ENCODE measurements at places on chromosomes 12 and 14.

- no peak for DNase-seq
Measured at GRCh38 chr12:79891506-79892162, 43.3 kb downstream of the PPP1R12A start.

- DNase-seq, result no peak
Measured at GRCh38 chr12:1797991-1798640, 22.2 kb upstream of the LRTM2 start.

DNA sequence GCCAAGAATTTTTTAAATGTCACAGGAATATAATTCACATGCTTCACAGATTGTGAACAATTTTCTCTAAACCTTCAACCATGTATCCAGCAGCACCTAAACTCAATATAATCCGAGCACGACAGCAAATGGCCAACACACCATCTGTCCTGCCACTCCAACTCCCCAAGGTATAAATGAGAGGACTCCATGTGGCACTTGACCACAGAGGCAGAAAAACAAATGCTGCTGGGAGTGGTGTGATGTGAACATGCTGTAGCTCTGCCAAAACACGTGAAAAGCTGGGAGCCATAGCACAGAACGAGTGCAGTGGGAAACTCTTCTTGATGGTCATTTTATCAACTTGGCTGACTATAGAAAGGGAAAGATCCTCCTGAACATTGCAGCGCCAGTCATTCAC lies 70.9 kb downstream of the LLPH start:
- no peak for DNase-seq

GRCh38 chr14:59362513-59362912 lies 102.7 kb downstream of the GPR135 start:
- no peak for DNase-seq

GRCh38 chr12:104802208-104802607 lies 155.9 kb downstream of the SLC41A2 start:
- no peak for DNase-seq

- DNase-seq, result no peak
Measured at GRCh38 chr14:95250936-95251335, 68.8 kb downstream of the CLMN start.

DNA sequence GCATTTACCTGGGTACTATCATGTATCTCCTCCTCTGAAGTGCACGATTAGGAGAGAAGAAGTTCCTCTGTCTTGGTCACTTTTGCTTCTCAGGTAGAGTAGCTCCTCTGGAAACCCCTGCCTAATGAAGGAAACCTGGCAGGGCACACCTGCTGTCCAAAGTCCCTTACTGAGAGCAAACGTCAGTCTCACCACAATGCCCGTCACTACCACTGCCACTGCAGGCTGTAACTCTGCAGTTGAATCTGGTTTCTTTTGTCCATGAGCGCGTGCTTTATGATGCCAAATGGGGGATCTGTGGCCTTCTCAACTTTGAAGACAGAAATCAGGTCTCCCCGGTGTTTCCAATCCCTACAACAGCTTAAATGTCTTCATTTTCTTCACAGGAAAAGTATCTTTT lies 1068.6 kb downstream of the BCL11B start:
- no peak for DNase-seq

DNA sequence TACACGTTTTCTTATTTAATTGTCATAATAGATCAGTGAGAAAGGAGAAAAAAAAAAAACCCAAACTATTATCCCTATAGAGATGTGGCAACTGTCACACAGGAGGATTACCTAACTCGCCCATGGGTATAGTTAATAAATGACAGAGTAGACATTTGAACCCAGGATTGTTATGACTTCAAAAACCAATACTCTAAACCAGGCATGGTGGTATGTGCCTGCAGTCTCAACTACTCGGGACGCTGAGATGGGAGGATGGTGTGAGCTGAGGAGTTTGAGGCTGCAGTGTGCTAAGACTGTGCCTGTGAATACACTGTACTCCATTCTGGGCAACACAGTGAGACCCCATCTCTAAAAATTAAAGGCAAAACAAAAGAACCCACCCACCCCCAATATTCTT lies 114.5 kb downstream of the DENND5B start:
- DNase-seq, result no peak

- no peak for DNase-seq
Measured at GRCh38 chr12:52091869-52092268, 12.4 kb downstream of the SMIM41 start.

GRCh38 chr14:74554742-74555362 lies 57.2 kb downstream of the LTBP2 start:
- DNase-seq, result no peak

- no peak for DNase-seq
Measured at GRCh38 chr12:52007158-52007921, 594 bp downstream of the TAMALIN start.

- DNase-seq, result no peak
Measured at GRCh38 chr12:2363836-2364609, 311.2 kb downstream of the CACNA1C start.

DNA sequence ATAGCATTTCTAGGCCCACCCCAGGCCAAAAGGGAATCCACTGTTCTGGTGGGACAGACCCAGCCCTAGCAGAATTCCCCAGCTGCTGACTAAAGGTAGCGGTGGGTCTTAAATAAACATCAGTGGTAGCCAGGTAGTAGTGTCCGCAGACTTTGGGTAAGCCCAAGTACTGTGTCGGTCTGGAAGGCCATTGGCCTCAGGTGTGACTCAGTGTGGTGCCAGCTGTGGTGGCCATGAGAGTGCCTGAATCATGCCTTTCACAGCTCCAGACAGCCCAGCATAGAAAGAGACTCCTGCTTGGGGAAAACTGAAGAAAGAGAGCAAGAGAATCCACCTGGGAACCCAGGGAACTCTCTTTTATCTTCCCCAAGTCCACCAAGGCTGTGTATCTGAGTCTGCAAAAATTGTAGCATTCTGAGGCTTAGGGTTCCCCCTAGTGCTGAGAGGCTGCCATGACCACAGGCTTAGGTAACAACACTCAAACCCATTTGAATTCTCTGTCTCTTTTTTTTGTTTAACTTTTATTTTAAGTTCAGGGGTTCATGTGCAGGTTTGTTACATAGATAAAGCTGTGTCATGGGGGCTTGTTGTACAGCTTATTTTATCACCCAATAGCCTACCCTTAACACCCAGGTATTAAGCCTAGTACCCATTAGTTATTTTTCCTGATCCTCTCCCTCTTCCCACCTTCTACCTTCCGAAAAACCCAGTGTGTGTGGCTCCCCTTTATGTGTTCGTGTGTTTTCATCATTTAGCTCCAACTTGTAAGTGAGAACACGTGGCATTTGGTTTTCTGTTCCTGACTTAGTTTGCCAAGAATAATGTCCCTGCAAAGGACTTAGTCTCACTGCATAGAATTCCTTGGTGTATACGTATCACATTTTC lies 16.7 kb upstream of the CD163L1 start:
- DNase-seq, result no peak

GRCh38 chr12:69331909-69332684 lies 16.1 kb upstream of the LYZ start:
- no peak for DNase-seq

- DNase-seq, result no peak
Measured at GRCh38 chr12:104624529-104624928, 167.8 kb downstream of the CHST11 start.

DNA sequence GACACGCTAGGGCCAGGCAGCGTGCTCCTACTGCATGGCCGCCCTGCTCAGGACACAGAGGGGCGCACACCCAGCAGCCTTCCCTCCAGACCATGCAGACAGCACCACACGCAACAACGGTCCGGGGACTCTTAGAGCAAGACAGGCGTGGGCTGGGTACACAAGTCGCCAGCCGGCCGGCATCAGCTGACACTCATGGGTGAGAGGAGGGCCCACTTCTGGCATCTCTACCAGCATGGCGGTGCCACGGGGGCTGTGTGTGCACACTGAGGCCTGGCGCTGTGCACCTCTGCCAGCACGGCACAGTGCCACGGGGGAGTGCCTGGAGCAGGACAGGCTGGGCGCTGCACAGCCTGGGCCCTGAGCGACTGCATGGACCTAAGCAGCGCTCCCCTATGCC lies 6.7 kb upstream of the BTBD6 start:
- DNase-seq, result no peak

DNA sequence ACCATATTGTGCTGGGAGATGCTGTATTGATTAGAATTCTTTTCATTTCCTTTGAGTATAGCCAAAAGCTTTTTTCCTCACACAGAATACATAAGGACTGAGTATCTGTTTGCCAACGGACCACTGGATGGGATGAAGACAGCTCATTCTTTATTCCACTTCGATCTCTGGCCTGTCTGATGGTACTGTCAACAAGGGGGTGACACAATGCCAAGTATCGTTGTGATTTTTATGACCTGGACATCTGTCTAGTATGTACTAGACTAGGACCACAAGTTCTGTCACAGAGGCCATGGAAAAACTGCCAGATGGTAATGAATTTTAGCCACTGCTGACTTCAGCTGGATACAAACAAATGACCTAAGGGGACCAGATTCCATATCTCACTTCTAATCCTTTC lies 502.7 kb downstream of the SOX5 start:
- DNase-seq, result no peak

GRCh38 chr14:77124345-77125280 lies 17.0 kb downstream of the ZDHHC22 start:
- no peak for DNase-seq

DNA sequence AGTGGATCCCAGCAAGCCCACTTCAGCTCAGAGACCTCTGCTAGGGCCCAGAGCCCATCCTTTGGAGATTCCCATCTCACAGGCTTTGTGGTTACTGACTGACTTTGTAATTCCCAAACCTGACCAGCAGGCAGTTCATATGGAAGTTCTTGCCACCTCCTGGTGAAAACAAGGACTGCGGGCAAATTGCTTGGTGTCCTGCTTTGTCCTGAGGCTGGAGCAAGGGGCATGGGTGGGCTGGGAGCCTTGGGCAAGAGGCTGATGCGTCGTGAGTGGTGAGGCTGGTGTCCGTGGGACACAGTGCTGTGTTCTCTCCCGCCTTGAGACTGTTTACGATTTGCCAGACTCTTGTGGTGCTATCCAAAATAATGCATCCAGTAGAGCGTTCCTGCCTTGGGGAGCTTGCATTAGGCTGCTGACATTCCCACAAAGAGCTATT lies 91.0 kb downstream of the LRRC74A start:
- DNase-seq, result no peak

DNA sequence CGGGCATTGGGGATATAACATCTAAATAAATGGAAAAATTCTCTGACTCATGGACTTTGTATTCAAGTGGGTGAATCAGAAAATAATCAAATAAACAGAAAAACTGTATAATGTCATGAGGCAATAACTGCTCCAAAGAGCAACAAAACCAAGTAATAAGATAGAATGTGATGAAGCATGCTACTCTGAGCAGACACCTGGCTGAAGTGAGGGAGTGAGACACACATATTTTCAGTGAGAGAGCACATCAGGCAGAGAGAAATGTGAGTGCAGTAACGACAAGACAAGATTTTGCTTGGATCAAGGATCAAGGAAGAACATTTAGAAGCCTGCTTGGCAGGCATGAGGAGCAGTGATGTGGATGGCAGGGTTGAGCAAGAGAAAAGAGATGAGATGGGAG lies 75.8 kb upstream of the CCDC91 start:
- DNase-seq, result no peak

DNA sequence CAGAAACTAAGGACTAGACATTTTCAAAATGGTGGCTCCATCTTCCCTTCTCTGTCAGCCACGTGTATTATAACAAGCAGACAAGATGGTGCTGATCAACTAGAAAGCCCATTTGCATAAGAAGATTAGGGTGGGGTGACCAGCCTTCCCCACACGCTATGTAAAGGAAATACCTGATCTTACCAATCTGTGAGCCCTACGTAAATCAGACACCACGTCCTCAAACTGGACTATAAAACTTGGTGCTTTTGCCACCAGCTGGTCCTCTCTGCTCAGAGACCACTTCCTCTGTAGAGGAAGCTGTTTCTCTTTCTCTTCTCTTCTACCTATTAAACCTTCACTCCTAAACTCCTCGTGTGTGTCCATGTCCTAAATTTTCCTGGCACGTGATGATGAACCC lies 101.1 kb upstream of the PLEKHG7 start:
- DNase-seq, result no peak

DNA sequence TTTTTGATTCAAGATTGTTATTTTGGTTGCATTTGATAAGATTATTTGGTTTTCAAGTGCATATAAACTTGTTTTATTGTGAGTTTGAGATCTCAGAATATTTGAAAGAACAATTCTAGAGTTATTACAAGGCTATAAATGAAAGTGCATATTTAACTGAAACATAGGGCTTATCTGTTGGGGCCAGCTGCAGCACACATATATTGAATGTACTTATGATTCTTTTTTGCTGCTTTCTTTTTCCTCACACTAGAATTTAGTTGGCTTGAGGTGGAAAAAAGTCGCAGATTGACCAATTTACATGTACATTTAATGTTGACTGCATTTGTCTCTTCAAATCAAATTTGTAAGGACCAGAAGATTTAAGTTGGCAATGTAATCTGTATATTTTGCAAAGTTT lies 88.0 kb downstream of the PCNX1 start:
- DNase-seq, result no peak

DNA sequence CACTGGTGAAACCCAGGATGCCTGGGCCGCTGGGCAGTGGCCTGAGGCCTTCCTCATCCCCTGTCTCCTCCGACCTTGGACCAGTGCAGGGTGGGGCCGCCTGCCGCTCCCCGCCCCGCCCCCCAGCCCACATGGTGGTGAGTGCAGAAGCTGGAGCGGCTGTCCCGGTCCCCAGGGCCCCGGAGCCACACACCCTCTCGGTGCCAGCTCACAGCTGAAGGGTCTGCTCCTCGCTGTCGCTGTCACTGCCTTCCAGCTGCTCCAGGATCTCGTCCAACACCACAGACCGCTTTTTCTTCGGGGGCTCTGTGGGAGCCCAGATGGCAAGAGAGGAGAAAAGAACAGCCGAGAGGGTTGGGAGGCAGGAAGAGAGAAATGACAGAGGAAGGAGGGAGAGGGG lies 143.1 kb downstream of the RBM19 start:
- DNase-seq, result no peak

- no peak for DNase-seq
Measured at GRCh38 chr12:24608637-24609285, 340.1 kb downstream of the BCAT1 start.

GRCh38 chr12:40351976-40352375 lies 127.2 kb downstream of the LRRK2 start:
- no peak for DNase-seq

DNA sequence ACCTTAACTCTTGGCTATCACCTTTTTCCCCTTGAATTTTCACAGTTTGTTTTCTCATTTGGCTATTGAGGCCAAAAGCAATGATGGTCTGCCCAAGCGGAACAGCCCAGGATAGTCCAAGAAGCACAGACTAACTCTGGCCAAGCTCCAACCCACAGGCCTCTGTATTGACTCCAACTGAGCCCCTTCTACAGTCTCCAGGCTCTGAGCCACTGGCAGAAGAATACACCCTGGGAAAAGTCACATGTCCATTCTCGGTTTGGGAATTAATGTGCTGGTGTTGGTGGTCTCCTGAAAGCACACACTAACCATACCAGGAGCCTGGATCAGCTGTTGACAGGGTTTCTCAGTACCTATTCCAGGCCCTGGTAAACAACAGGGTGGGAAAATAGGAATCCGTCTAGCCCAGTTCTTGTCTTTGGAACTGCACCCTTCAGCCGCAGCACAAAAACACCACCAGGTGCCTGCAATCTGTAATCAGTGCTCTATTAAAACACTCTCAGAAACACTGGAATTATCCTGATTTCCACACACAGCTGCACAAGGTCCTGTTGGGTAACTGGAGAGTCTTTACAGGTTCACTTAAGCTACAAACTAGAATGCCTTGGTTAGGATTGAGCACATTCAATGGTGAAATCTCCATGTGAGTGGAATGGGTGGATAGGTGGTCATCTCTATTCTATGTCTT lies 63.6 kb downstream of the STXBP6 start:
- DNase-seq, result no peak

Data from skeletal muscle cell (primary cell).